ENCODE measurements at places on chromosomes 7 and 10.
A peak's percentile ranks its signal among the peaks of the same experiment; 100 is the strongest.

- DNase-seq = peak; percentile 77
Observed at GRCh38 chr10:78756604-78757343, 312.0 kb upstream of the ZMIZ1 start.

DNA sequence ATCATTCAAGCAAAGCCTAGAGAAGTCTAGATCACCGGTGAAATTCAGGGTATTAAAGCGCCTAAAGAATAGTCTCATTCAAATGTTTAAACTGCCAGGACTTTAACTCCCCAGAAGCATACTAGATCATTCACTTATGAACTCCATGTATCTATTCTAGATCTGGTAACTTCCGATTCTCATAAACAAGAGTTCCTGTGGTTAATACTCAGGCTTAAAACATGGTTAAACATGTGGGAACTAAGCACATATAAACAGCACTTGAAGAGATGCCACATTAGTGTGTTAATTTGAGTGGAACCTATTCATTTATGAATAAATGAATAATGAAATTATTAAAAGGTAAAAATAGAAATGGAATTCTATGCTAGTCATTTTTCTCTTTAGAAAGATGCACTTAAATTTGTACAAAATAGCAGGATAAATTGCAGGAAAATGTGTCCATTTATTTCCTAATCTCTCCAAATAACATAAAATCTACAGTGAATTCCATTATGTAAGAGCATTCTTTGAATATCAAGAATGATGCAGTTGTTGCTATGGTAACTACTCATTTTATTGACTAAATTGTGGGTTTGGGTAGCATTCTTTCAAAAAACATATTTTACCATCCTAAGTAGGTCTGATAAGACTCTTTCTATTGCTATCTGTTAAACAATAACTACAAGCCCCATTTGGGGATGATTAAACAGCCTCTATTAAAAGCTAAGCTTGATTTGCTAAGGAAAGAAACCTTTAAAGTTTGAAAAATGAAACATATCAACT lies 147.6 kb upstream of the TMEM168 start:
- DNase-seq = no peak

DNA sequence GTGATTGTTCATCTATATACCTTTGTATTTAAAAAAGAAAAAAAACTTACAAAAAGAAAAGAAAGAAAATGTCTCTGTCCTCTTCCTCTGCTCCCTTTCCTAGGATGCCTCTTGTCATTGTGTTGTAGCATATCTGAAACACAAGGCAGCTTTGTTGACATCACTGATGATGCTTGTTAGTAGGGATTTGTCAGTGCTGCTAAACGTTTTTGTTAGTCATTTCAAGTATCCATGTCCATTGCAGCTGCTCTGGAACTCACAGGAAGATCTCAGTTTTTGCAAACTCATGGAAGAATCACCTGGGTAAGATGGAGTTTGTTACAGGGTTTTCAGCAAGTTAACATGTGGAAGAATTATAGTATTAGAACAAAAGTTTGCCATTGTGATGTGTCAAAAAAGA lies 123.6 kb downstream of the CCSER2 start:
- DNase-seq = no peak

DNA sequence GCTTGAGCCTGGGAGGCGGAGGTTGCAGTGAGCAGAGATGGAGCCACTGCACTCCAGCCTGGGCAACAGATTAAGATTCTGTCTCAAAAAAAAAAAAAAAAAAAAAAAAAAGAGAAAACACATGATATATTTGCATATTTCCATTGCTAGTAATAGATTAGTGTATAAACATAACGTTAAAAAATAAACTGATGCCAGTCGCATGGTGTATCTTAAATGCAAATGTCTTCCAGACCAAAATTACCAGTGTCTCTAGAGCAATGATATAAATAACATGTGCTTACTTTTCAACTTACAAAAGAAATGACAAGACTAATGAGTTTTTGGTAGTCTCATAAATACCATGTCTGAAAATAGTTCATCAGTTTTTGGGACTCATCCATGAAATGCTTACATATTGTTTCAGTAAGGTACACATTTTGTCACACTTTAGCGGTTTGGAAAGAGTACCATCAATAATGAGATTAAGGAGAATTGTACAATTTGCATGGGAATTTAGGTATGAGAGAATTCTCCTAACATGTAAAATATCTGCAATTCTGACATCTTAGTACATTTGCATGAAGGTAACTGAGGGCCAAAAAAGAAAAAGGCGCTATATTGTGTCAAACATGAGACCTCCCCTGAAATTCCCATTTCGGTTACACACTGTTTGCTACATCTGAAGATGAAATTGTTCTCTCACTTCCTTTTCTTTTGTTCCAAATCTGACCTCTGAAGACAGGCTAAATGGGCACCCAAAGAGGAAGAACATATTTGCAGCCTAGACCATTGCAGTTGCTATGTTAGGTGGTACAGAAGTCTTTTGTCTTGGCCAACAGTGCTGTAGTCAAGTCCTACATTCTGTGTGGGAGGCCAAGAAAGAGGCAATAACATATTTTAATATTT lies 51.5 kb upstream of the PIP4K2A start:
- no peak for DNase-seq

DNA sequence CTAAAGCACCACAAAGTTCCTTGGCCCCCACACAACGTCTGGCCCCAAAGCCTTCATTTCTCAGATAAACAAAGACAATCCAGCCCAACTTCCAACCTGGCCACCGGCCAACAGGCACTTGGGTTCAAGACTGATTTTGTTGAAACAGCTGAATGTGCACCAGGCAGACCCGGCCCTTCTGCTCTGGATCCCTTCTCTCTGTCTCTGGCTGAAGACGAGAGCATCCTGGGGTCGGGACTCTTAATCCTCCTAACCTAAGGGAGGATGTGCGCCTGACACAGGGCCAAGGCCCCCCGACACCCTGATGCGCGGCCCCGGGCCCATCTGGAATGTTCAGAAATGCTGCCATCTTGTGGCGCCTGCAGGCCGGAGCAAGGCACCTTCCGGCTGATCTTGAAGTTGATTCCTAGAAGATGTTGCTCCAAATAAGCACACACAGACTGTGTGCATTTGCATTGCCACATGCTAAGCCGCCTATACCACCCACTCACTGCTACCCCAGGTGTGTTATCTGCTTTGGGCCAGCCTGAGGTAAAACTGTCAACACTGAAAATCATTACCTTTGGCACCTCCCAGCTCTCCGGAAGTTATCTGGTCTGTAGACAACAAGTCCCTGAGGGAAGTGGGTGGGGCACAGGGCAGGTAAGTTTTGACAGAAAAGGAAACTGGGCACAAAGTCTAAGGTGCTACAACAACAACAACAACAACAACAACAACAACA lies 98.4 kb upstream of the HABP2 start:
- no peak for DNase-seq

GRCh38 chr10:121838931-121839330 lies 88.9 kb downstream of the ATE1 start:
- no peak for DNase-seq
